Activated naive CD8-positive, alpha-beta T cell treated with anti-CD3 and anti-CD28 coated beads for 36 hours (primary cell): ENCODE measurements at places on chromosomes 6 and 20.

DNA sequence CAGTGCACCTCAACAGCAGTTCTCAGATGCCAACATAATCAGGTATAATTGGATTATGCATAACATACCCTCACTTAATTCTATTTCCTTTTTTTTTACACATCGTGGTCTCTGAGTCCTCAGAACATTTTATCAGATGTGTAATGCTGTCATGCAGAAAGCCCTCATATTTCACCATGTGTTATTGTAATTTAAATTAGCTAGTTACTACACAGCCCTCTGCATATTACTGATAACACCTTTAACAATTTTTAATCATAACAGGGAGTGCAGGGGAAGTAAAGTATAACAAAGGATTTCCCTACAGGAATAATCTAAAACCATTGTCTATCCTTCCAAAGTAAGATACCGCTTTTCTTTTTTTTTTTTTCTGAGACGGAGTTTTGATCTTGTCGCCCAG, 91.9 kb upstream of the CCDC28A start:
- H3K36me3 ChIP-seq = no peaks in the 10 kb centered on the region
- no peak for DNase-seq
- peaks cover 4% of the 10 kb centered on the region for H3K27me3 ChIP-seq

DNA sequence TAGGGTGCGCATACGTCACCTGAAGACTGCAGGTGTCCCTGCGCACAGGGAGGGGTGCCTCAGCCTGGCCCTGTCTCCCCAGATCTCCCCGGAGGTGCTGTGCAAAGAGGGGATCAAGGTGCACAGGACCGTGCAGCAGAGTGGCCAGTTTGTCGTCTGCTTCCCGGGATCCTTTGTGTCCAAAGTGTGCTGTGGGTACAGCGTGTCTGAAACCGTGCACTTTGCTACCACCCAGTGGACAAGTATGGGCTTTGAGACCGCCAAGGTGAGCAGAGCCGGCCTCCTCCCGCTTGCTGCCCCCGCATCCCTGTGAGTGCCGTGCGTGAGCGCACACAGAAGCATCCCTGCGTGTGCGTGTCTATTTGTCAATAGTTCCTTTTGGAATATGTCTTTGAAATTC, 150.7 kb downstream of the DTNBP1 start:
- no peak overlapping the region for H3K4me3 ChIP-seq
- peaks cover 21% of the 10 kb centered on the region for H3K36me3 ChIP-seq
- DNase-seq = no peak
- H3K27ac ChIP-seq = peak overlapping the region; percentile 42
- no peaks in the 10 kb centered on the region for H3K27me3 ChIP-seq
- H3K4me1 ChIP-seq = no peaks in the 10 kb centered on the region

DNA sequence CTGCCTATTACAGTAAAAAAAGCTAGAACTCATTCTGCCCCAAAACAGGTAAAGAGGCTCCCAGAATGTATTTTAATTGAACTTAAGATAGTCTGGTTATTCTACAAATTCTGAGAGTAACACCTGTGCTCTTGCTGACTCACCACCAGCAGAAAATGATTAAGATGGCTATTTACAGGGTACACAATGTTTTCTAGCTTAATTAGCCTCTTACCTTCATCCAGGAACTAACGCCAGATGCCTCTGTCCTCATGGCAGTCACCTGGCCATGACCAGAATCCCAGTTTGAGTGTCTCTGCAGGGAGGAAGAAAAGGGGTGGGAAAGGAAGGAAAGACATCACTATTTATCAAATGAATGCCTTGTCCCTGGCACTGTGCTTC, 31.3 kb upstream of the PPP1R3G start:
- no peak for DNase-seq
- no peak overlapping the region for H3K4me3 ChIP-seq
- H3K36me3 ChIP-seq = peaks cover 16% of the 10 kb centered on the region
- no peaks in the 10 kb centered on the region for H3K4me1 ChIP-seq
- H3K27ac ChIP-seq = no peak overlapping the region

- no peaks in the 10 kb centered on the region for H3K36me3 ChIP-seq
- no peak overlapping the region for H3K4me3 ChIP-seq
- no peaks in the 10 kb centered on the region for H3K27me3 ChIP-seq
- no peaks in the 10 kb centered on the region for H3K4me1 ChIP-seq
Observed at GRCh38 chr6:148873868-148874267, 127.0 kb downstream of the UST start.

GRCh38 chr20:32483351-32484224, 101.5 kb downstream of the NOL4L start:
- peak overlapping the region; percentile 79 for H3K4me3 ChIP-seq
- no peaks in the 10 kb centered on the region for H3K27me3 ChIP-seq
- H3K36me3 ChIP-seq = peaks cover 11% of the 10 kb centered on the region
- H3K27ac ChIP-seq = peak overlapping the region; percentile 34
- DNase-seq = peak; percentile 74
- H3K4me1 ChIP-seq = peaks cover 29% of the 10 kb centered on the region

DNA sequence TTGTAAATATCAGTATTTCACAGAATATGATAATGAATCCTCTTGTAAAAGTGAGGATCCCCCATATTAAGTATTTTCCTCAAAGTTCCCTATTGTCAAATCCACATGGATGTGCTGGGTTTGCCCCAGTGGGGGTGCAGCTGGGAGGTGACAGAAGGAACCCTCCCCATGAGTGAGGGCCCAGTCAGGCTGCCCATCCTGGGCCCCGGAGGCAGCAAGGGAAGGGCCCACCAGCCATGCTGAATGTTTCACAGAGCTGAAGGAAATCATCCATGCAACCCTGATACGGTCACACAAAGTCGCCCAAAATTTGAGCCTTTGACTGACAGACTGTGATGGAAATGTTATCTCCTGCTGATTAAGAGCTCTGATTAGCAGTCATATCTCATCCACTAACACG, 39.7 kb downstream of the FRMD1 start:
- H3K4me1 ChIP-seq = no peaks in the 10 kb centered on the region
- DNase-seq = no peak
- H3K36me3 ChIP-seq = peaks cover 7% of the 10 kb centered on the region
- H3K27ac ChIP-seq = no peak overlapping the region
- peaks cover 37% of the 10 kb centered on the region for H3K27me3 ChIP-seq

DNA sequence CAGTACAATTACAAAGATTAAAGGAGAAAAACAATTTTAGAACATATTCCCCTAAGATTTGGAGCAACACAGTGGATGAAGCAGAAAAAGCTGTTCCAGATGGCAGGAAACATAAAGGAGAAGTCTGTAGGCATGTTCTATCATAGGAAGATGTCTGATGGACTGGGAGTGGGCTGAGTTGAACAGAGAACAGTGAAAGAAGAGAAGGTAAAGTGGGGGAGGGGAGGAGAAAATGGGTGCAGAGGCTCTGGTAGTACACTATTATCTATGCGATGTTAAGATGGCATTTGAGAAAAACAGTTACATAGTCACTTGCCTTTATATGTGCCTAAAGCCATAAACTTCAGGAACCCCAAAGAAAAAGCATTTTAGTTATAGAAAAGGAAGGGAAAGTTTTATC, 4.2 kb upstream of the PHIP start:
- H3K4me3 ChIP-seq = no peak overlapping the region
- peaks cover 3% of the 10 kb centered on the region for H3K36me3 ChIP-seq
- no peak for DNase-seq
- no peak overlapping the region for H3K27ac ChIP-seq
- peaks cover 46% of the 10 kb centered on the region for H3K27me3 ChIP-seq
- H3K4me1 ChIP-seq = peaks cover 4% of the 10 kb centered on the region

- no peak for DNase-seq
- H3K27me3 ChIP-seq = no peaks in the 10 kb centered on the region
- H3K36me3 ChIP-seq = peaks cover 17% of the 10 kb centered on the region
Observed at GRCh38 chr20:53597521-53598120, 4.0 kb upstream of the ZNF217 start.

DNA sequence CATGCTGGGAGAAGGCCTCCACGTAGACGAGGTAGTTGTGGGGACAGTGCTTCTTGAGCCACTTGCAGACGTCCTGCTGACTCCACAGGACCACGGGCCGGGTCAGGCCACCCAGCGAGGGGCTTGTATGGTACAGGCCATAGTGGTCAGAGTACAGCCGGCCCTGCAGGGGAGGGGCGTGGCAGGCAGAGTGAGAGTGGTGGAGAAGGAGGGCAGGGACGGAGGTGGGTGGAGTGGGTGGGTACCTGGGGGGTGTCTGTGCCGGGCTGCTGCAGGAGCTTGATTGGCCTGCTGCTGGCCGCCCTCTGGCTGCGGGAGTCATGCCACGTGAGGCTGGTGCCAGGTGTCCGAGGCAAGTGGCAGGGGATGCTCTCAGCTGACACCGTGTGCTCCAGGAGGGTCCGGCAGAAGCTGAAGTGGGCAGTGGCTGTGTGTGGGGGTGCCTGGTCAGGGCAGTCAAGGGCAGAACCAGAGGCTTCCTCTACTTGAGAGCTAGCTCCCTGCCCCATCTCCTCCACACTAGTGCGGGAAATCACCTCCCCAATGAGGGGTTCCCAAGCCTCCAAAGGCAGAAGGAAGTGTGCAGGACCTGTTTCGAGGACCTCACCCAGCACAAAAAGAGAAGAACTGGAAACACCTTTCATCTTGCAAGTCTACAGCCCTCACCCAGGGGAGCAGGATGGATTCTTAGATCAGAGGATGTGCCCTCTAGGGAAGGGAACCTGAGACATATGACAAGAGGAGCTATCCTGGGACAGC, 2.3 kb downstream of the SAMD10 start:
- no peaks in the 10 kb centered on the region for H3K27me3 ChIP-seq
- DNase-seq = no peak
- peaks cover 48% of the 10 kb centered on the region for H3K4me1 ChIP-seq
- H3K27ac ChIP-seq = peak overlapping the region; percentile 85

DNA sequence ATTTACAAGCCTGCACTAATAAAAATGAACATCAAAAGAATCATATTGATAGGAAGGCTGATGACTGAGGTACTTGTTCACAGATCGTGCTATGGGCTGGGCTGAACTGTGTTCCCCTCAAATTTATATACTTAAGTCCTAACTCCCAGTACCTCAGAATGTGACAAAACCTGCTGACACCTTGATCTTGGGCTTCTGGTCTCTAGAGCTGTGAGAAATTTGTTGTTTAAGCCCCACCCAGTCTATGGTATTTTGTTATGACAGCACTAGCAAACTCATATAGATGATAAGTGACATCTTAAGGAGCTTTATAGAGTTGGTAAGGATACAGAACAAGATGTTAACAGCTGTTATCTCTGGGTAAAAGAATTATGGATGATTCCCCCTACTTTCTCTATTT, 13.8 kb downstream of the UBE2V1 start:
- no peak for DNase-seq
- H3K36me3 ChIP-seq = peaks cover 27% of the 10 kb centered on the region
- peaks cover 44% of the 10 kb centered on the region for H3K4me1 ChIP-seq
- H3K4me3 ChIP-seq = no peak overlapping the region

- no peaks in the 10 kb centered on the region for H3K27me3 ChIP-seq
- no peak for DNase-seq
- H3K4me3 ChIP-seq = no peak overlapping the region
- H3K27ac ChIP-seq = no peak overlapping the region
- H3K4me1 ChIP-seq = no peaks in the 10 kb centered on the region
Observed at GRCh38 chr20:19794941-19795340, 36.9 kb downstream of the RIN2 start.

DNA sequence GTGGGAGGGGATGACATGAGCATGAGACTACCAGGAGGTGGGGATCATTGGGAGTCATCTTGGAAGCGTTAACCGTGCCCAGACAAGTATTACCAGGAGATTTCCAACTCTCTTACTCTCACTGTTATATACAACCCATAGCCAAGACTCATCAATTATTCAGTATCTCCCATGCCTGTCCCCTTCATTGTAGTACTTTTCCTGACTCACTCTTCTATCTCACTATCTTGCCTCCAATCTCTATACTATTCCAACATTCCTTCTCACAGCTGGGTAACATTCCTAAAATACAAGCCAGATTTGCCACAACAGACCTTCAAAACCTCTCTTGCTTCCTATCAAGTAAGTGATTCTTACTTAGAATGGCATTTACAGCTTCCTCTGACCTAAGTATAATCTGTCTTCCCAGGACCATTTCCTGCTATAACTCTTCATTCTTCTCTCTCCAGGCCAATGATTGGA, 226.3 kb upstream of the SMLR1 start:
- no peak overlapping the region for H3K4me3 ChIP-seq
- no peak for DNase-seq
- H3K27me3 ChIP-seq = no peaks in the 10 kb centered on the region
- H3K4me1 ChIP-seq = peaks cover 14% of the 10 kb centered on the region
- H3K36me3 ChIP-seq = peaks cover 2% of the 10 kb centered on the region
- H3K27ac ChIP-seq = no peak overlapping the region

GRCh38 chr6:71385111-71385822, 96.7 kb downstream of the OGFRL1 start:
- no peaks in the 10 kb centered on the region for H3K4me1 ChIP-seq
- H3K36me3 ChIP-seq = no peaks in the 10 kb centered on the region
- H3K27ac ChIP-seq = no peak overlapping the region

DNA sequence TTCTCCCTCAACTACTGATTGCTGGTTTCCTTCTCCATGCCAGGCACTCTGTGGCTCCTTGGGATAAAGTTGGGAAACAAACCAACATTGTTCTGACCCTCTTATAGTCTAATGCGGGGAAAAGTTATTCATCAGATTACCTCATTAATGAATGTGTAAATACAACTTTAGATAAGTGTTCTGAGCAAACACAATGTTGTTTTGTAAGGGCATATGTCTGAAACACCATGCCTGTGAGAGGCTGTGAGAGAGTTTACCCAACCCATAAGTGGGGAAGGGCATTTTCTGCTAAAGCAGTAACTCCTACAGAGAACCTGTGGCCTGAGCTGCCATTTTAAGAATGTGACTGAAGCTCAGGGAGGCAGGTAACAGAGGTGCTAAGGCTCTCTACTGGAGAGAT, 283.5 kb downstream of the KHDC1L start:
- no peak for DNase-seq
- no peak overlapping the region for H3K4me3 ChIP-seq
- H3K36me3 ChIP-seq = peaks cover 2% of the 10 kb centered on the region
- H3K27ac ChIP-seq = no peak overlapping the region
- peaks cover 4% of the 10 kb centered on the region for H3K4me1 ChIP-seq

DNA sequence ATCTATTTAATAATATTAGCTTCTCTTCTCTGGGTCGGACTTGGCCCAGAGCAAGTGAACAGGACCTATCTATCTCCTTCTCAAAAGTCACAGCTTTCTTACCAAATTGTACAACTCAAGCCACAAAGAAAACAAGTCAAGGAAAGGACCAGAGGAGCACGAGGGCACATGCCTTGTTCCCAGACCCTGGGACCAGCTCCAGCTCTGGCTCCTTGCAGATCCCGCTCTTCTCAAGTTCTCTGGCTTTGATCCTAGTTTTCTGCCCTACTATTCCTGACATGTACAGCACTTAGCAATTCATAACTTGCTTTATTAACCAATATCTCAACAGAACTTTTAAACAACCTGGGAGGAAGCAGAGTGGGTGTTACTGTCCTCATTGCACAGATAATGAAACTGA, 185.9 kb downstream of the ESR1 start:
- no peak overlapping the region for H3K27ac ChIP-seq
- H3K4me3 ChIP-seq = no peak overlapping the region
- no peak for DNase-seq
- H3K27me3 ChIP-seq = peaks cover 4% of the 10 kb centered on the region
- H3K4me1 ChIP-seq = no peaks in the 10 kb centered on the region

GRCh38 chr20:36273414-36274180, 32.5 kb upstream of the DLGAP4 start:
- H3K4me3 ChIP-seq = no peak overlapping the region
- DNase-seq = peak; percentile 6
- no peaks in the 10 kb centered on the region for H3K36me3 ChIP-seq
- H3K27me3 ChIP-seq = peaks cover 8% of the 10 kb centered on the region
- no peaks in the 10 kb centered on the region for H3K4me1 ChIP-seq

- no peaks in the 10 kb centered on the region for H3K36me3 ChIP-seq
- H3K27me3 ChIP-seq = peaks cover 6% of the 10 kb centered on the region
- H3K4me3 ChIP-seq = no peak overlapping the region
- no peaks in the 10 kb centered on the region for H3K4me1 ChIP-seq
- H3K27ac ChIP-seq = no peak overlapping the region
Observed at GRCh38 chr6:141077355-141078333, 1055.1 kb upstream of the GJE1 start.

GRCh38 chr6:156098839-156099238, 643.2 kb upstream of the NOX3 start:
- no peak for DNase-seq
- no peaks in the 10 kb centered on the region for H3K36me3 ChIP-seq
- H3K4me3 ChIP-seq = no peak overlapping the region
- no peaks in the 10 kb centered on the region for H3K4me1 ChIP-seq
